Nephron progenitor cell (in vitro differentiated cells): ENCODE measurements at places on chromosomes 5 and 9.

DNA sequence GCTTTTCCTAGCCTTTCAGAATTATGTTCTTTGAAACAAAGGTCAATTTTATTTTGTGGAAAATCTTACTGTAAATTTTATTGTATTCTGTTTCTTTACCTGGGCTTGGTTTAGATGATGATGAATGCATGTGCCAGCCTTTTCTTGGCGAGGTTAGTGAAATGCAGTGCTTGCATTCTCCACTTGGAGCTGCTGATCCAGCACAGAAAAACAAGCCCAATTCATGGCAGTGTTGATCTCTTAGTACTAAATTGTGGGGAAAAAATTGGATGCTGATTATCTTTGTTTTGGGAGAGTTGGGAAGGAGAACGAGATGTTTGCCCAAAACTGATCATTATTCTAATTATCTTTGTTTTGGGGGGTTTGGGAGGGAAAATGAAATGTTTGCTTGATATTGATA is 3.7 kb downstream of the HABP4 start:
- no peak for DNase-seq

DNA sequence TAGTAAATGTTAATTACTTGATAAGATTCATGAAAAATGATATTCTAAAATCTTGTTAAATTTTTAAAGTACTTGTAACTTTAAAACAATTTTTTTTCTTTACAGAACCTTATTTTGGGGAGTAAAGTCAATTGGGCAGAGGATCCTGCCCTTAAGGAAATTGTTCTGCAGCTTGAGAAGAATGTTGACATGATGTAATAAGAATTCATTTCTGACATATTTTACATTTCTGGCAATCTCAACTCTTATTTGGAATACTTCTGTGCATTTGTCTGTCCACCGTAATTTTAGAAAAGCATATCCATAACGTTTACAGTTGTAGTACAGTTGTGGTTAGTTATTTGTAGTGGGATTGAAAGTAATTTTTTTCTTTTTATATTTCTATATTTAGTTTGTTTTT is 20.2 kb downstream of the CENPH start:
- DNase-seq: no peak

DNA sequence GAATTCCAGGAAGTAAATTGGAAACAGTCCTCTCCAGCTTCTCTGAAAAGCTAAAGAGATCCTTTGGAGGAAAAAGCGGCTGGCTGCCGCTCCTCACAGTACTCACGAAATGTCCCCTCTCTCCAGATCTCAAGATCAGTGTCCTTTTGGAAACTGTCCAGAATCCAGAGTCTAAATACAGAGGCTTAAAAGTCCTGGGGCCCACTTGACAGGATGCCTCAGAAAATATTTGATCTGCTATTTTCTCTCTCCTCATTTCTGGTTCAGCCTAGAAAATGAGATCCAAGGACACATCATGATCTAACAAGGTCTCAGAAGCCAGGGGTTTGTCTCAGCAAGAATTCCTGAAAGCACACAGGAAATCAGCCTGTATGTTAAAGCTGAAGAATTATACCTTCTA is 7.2 kb downstream of the C1QTNF2 start:
- DNase-seq: no peak

- DNase-seq: no peak
These were observed 264.8 kb upstream of the BRINP1 start for GRCh38 chr9:119634006-119634405.

DNA sequence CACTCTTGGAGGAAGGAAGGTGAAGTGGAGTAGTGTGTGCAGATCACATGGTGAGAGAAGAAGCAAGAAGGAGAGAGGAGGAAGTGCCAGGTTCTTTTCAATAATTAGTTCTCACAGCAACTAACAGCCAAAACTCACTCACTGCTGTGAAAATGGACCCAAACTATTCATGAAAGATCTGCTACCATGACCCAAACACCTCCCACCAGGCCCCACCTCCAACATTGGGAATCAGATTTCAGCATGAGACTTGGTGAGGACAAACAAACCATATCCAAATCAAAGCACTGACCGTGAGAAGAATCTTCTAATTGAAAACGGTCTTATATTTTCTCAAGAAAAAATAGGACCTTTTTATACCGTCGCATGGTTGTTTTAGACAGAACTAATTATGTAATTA is 468.7 kb upstream of the TYRP1 start:
- no peak for DNase-seq

DNA sequence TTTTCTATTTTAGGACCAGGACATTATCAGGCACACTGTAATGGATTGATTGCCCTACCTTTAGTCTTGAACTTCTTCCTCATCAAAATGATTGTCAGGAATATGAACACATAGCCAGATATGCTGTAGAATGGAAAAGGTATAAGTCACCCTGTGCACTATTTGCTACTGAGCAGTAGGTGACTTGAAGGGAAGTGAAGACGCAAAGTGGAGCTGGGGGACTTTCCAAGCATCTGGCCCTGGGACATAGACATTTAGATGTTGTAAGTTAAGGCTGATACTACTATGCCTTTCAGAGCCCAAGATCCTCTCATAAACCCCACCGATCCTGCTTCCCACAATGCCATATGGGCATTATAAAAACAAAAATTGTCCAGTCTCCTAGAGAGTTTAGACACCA is 174.5 kb downstream of the DOCK8 start:
- DNase-seq: no peak

DNA sequence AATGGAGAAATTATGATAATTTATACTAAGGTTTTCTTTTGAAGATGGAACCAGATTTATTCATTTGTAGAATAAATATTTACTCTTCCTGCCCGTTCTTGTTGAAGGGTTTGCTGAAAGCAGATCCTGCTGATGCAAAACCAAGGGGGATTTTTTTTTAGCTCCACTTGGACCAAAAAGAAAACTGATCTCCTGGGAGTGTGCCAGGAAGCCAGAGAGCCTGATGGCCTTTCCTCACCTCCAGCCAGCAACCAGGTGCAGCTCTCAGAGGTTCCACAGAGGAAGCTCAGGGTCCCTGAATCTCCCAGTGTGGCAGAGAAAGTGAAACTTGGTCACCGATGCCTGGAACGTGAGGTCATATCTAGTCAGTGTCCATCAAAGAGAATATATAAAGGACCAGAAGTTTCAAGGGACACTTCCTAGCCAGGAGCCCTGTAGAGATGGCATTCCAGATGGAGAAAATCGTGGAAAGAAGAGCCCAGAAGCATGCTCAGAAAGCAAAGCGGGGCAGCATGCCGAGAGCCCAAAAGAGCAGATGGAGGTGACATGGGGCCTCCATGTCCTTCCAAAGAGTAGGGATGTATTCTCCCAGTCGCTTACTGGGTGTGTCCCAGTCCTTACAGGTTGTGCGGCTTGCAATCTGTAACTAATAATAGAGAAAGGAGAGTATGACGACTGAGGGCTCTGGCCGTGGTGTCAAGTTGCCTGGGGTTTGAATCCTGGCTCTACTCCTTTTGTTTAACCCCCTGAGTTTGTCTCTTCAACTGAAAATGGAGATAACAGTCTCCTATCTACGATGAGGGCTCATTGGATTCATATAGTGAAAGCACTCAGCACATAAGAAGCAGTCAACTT is 12.2 kb downstream of the AFAP1L1 start:
- DNase-seq: no peak

- no peak for DNase-seq
These were observed 96.8 kb downstream of the ALDH1A1 start for GRCh38 chr9:72855890-72856523.

- no peak for DNase-seq
These were observed 1353.7 kb upstream of the ACO1 start for GRCh38 chr9:31030741-31031202.

DNA sequence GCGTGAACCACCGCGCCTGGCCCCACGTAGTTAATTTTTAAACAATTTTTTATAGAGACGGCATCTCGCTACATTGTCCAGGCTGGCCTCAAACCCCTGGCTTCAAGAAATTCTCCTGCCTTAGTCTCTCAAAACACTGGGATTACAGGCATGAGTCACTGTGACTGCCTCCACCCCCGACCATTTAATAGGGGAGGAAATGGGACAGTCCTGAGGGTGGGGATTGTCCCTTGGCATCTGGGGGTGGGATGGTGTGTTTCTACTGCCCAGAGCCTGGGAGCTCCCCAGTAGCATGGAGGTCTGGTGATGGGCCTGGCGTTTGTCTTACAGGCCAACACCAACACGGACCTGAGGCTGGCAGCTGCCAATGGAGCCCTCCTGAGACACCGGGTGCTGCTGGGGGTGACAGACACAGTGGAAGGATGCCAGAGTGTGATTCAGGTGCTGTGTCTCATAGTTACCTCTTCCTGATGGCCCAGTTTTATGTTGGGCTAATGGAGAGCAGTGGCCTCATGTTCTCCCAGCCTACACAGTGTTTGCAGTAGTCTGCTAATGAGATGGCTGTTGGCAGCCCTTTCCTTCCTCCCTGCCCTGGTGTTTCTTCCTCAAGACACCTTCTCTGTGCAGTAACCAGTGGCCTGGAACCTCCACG is 22.5 kb downstream of the TMEM268 start:
- DNase-seq: no peak

GRCh38 chr5:91122651-91123050 is 260.5 kb downstream of the ARRDC3 start:
- DNase-seq: no peak

DNA sequence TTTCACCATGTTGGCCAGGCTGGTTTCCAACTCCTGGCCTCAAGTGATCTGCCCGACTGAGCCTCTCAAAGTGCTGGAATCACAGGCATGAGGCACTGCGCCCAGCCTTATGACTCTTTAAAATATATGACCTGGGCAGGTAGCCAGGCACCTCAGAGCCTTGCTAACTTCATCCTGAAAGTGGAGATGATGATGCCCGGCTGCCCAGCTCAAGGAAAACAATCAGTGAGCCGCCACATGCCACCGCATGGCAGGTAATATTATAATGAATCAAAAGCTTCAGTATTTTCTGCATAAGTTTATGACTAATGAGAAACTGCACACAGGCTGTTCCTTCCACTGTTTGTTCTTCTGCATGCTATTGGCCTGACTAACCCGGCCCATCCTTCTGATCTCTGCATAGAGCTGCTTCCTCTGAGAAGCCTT is 30.4 kb upstream of the DMRT1 start:
- DNase-seq: no peak

DNA sequence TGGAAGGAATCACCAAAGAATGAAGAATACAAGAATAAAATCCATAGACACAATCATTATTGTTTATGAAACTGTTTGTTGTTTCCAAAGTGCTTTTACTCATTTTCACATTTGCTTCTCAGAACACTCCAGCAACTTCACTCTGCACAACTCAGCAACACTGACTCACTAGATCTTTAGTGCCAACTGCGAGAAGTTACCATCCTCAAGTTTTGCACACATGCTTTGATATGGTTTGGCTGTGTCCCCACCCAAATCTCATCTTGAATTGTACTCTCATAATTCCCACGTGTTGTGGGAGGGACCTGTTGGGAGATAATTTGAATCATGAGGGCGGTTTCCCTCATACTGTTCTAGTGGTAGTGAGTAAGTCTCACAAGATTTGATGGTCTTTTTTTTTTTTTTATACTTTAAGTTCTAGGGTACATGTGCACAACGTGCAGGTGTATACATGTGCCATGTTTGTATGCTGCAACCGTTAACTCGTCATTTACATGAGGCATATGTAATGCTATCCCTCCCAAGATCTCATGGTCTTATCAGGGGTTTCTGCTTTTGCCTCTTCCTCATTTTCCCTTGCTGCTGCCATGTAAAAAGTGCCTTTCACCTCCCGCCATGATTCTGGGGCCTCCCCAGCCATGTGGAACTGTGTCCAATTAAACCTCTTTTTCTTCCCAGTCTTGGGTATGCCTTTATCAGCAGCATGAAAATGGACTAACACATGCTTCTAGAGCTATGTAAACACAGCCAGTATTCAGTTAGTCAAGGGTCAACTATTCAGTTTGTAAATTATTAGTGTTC is 36.9 kb downstream of the CLINT1 start:
- no peak for DNase-seq

DNA sequence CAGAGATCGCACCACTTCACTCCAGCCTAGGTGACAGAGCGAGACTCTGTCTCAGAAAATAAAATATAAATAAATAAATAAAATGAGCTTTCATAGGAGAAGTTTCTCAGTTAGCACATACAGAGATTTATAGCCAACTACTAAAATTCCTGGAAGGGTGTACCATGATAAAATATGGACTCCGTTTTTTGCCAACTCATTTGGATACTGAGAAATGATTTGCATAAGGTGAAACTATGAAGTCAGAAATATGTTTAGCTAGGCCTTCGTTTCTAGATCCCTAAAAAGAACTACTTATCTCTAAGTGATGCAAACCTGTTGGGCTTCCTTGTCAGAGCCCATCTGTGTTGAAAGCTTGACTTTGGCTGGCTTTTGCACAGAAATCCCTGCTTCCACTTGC is 56.9 kb upstream of the SLC1A1 start:
- DNase-seq: no peak

DNA sequence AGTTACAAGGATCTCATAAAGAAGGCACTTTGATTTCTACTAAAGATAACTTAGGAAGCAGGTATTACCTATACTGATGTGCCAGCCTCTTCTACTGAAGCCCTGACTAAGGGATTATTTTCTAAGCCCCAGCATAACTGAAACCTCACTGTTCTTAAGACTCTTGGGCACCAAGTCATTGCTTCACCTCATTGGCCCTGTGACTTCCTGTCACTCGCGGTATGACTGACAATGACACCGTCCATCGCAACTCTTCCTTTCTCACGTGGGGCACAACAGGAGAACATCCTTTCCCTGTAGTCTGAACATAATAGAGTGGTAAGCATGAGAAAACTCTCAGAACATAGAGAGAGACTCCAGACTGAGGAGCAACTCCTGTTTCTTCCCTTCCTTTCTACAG is 6.4 kb downstream of the OR2V2 start:
- DNase-seq: no peak

- no peak for DNase-seq
These were observed 131.9 kb downstream of the CAAP1 start for GRCh38 chr9:26760675-26761074.

DNA sequence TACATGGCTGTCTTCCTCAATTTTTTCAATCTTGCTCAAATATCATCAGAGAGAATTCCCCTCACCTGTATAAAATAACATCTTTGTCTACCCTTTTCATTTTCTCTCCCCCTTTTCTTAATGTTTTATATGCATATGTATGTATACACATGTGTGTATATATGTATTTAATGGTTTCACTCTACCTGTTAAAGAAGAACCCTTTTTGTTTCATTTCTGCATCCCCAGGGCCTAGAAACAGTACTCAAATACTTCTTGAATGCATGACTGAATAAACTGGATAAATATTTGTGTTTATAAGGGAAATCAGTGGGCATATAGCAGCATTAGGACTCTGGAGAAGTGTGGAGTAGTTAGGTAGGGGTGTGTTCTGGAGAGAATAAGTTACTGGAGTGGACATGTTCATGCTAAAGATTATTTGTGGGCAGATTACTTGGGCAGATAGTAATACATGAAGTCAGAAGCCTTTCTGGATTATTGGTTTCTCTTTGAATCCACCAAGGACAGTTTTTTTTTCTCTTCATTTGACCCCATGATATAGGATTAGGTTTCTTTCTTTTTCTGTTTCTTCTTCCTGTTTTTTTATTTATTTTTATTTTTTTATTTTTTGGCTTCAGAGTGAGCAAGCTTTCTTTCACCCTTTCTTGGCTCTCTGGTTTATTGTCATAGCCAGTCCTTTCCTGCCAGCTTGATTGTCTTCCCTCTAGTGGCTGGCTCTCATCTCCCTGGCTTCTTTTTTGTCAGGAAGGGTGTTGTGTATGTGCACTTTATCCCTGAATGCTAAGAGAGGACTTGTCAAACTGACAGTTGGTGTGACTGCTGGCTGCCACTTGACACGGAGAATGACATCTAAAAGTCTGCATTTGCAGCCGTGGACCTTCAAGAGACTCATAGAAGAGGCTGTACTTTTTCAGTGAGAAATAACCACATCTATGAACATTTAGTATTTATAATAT is 89.3 kb downstream of the ZCCHC7 start:
- no peak for DNase-seq
